ENCODE measurements at places on chromosomes 5 and 9.
A peak's percentile ranks its signal among the peaks of the same experiment; 100 is the strongest.

- DNase-seq: no peak
Observed at GRCh38 chr5:85320495-85320894, 935.8 kb upstream of the EDIL3 start.

DNA sequence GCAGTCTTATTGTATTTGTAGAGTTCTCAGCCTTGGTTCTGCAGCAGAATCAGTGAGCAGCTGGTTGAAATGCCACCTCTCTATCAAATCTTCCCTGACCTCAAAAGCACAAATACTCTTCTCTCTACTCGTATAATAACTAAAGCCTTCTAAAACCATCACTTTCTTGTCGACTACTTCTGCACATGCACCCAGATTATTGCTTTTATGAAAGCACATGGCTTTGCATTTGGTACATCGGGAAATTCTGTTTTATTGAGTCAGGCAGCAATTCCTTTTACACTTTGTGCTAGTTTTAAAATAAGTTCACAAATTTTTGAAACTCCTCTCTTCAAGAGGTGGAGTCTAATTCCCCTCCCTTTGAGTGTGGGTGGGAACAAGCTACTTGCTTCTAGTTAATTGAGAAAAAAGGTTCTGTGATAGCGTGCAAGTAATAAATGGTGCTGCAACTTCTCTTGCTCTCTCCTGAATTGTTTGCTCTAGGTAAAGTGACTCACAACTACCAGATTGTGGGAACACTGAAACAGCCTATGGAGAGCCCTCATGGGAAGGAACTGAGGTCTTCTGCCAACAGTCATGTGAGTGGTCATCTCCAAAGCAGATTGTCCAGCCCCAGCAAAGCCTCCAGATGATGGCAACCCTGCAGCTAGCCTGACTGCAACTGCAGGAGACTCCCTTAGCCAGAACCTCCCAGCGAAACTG, 66.0 kb upstream of the TAF1L start:
- no peak for DNase-seq

- no peak for DNase-seq
Observed at GRCh38 chr9:78547831-78548230, 250.9 kb downstream of the PSAT1 start.

DNA sequence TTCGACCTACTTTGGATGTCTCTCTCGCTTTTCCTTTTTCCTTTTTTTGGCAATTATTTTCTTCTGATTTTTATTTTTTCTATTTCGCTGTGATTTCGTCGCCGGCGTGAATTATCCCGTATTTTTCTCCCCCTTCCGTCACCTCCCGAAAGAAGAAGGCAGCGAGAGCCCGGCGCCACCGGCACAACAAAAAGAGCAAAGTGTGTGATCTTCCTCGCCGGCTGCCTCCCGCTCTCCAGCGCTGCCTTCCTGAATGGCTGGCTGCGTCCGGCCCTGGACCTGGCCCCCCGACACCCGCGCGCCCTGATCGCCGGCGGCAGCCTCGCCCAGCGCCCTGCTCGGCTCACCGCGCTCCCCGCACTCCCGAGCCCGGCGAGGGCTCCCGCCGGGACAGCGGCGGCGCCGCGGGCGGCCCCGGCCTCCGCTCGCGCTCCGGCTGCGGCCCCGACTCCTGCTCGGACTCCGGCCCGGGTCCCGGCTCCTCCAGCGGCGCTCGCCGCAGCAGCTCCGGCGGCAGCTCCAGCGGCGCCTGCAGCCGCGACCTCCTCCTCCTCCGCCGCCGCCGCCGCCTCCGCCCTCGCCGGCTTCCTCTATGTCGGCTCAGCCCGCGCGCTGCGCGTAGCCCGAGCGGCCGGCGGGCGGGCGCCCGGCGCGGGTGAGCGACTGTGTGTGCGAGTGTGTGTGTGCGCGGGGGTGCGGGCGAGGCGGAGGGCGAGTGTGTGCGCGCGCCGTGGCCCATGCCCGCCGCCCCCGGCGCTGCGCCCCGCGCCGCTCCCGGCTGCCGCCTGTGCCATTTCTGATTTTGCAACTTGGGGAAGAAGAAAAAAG, 960 bp downstream of the NR2F1 start:
- DNase-seq: peak; percentile 17

DNA sequence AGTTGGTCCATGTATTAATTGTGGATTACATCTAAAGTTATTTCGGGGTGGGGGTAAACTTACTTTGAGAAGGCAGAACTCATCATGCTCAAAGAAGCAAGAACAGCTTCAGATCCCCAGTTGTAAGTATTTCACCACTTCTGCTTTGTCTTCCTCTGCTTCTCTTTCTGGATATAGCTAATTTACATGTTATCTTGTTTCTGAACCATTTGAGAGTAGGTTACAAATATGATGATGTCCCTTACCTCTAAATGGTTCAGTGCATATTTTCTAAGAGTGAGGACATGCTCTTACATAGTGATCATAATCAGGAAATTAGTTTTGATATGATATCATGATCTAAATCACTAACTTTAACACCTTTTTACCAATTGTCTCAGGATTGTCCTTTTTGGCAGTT, 11.9 kb downstream of the TRIO start:
- no peak for DNase-seq

DNA sequence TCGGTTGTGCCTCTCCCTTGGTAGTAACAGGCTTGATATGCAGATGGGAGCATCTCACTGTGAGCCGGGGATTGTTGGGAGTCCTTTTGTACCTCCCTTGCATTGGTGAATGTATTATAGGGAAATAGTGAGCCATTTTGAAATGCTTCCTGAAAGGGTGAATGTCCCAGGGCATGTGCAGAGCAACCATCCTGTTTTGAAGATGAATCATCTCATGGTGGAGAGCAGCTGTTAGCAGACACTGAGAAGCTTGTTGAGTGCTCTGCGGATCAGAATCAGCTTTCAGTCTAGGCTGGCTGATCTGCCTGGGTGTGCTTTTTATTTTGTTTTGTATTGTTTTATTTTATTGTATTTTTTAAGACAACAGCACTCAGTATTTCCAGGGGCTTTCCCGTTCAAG, 29.7 kb downstream of the SLC36A1 start:
- no peak for DNase-seq

DNA sequence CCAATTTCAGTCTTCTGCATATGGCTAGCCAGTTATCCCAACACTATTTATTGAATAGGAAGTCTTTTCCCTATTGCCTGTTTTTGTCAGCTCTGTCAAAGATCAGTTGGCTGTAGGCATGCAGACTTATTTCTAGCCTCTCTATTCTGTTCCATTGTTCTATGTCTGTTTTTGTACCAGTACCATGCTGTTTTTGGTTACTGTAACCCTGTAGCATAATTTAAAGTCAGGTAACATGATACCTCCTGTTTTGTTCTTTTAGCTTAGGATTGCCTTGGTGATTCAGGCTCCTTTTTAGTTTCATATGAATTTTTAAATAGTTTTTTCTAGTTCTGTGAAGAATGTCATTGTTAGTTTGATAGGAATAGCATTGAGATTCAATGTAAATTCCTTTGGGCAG, 104.9 kb upstream of the SLCO6A1 start:
- DNase-seq: no peak

GRCh38 chr9:35811381-35812024, 559 bp downstream of the SPAG8 start:
- no peak for DNase-seq

GRCh38 chr9:10366171-10366779, 246.5 kb downstream of the PTPRD start:
- peak; percentile 23 for DNase-seq

DNA sequence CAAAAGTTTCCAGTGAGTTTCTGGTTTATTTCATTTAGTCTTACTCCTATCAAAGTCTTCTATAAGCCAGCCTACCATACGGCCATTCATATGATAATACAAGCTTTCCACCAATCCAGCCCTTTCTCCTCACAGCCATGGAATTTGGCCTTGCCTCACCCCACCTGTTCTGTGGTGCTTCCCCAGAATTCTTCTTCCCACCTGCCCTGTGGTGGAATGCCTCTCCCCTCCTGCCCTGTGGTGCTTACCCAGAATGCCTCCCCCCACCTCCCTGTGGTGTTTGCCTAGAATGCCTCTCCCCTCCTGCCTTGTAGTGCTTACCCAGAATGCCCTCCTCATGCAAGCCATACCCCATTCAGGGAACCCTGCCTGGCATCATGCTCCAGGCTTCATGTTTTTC, 90.3 kb upstream of the APC start:
- no peak for DNase-seq

- peak; percentile 77 for DNase-seq
Observed at GRCh38 chr9:70398145-70398556, 16.3 kb downstream of the KLF9 start.

- peak; percentile 14 for DNase-seq
Observed at GRCh38 chr9:12554636-12555035, 138.5 kb upstream of the TYRP1 start.

DNA sequence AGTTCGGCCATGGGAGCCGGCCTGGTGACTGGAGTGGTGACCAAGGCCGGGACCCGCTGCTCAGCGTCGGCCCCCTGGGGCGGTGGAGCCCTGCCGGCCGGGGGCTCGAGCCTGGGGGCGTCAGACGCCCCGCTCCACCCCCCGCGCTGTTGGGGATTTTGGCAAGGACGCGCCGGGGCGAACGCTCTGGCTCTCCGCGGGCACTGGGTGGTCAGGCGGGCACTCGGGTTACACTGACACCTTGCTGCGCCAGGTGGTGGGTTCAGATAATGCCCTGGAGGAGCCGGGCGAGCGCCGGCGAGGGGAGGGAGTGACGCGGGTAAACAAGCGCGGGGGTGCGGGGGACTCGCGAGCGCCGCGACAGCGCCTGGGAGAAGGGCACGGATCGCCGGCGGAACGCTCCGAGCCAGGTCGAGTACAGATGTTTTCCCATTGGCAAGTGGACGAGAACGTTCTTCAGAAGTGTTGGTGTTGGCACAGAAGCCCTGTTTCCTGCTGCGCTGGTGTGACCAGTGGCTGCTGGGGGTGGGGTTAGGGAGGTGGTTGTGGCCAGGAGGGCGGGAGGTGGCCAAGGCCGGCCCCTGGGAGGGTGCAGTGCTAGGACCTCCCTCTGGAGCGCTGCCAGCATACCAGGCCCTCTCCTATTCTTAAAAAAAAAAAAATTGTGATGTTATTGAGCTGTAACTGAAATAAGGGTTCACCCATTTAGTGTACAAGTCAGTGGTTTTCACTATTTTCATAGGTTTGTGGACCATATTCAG, 773 bp downstream of the SQSTM1 start:
- peak; percentile 83 for DNase-seq

DNA sequence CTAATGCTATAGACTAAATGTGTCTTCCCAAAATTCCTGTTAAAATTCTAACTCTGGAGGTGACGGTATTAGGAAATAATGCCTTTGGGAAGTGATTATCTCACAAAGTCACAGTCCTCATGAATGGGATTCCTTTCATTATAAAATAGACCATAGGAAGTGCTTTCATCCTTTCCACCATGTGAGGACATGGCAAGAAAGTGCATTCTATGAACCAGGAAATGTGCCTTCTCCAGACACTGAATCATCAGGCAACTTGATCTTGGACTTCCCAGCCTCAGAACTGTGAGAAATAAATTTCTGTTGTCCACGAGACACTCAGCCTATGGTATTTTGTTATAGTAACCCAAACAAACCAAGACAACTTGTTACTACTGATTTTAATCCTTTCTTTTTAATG, 582.4 kb upstream of the C9orf72 start:
- DNase-seq: no peak

DNA sequence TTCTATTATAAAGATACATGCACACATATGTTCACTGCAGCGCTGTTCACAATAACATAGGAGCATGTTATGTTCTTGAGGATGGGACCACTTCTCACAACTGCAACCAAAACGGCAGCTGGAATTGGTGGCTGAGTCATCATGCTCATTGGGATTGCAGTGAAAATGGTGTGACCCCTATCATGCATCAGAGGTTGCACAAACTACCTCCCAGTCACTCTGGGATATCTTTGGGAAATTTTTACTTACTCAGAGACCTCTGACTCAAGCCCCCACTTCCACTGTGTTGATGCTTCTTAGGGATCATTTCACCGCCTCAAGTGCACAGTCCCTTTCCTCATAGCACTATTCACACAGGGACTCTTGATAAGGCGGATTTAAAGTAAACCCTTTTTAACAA, 474.1 kb downstream of the BNC2 start:
- no peak for DNase-seq

- DNase-seq: no peak
Observed at GRCh38 chr5:136035837-136036236, 7.0 kb downstream of the TGFBI start.

DNA sequence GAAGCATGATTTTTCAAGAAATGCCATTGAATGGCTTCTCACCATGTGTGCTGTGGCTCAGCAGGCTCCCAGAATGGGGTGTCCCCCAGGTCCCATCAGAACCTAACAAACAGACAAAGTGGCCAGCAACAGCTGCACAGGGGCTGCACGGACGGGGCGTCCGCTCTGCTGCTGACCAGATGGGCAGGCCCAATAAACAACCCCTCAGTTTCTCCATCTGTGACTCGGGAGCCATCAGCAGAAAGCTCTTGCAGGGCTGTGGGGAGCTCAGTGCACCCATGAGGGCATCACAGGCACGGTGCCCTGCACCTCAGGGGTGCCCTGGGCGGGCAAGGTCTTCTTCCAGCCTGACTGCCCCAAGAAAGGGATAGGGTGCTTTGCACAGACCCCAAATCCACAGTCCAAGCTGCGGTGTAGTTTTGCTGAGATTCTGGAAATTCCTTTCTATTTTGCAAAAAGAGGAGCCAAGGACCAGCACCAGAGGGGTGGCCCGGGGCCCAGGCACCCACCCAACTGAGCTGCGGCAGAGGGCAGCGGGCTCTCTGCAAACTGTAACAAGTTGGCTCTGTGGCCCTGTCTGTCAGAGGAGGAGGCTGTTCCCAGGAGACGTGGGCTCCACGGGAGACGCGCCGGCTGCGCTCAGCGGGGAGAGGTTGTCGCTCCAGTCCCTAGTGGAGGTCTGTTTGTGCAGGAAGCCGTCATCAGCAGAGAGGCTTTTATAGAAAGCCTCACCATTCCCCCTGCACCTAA, 138.7 kb upstream of the PPP1R26 start:
- no peak for DNase-seq

- no peak for DNase-seq
Observed at GRCh38 chr9:88738709-88739108, 203.7 kb downstream of the NXNL2 start.

- DNase-seq: no peak
Observed at GRCh38 chr9:38681747-38682227, 38.1 kb downstream of the FAM240B start.

GRCh38 chr9:20512106-20512505, 110.2 kb downstream of the MLLT3 start:
- DNase-seq: no peak

- DNase-seq: no peak
Observed at GRCh38 chr5:37208883-37209797, 40.0 kb downstream of the CPLANE1 start.

GRCh38 chr9:99820685-99821395, 845 bp upstream of the NR4A3 start:
- peak; percentile 25 for DNase-seq

DNA sequence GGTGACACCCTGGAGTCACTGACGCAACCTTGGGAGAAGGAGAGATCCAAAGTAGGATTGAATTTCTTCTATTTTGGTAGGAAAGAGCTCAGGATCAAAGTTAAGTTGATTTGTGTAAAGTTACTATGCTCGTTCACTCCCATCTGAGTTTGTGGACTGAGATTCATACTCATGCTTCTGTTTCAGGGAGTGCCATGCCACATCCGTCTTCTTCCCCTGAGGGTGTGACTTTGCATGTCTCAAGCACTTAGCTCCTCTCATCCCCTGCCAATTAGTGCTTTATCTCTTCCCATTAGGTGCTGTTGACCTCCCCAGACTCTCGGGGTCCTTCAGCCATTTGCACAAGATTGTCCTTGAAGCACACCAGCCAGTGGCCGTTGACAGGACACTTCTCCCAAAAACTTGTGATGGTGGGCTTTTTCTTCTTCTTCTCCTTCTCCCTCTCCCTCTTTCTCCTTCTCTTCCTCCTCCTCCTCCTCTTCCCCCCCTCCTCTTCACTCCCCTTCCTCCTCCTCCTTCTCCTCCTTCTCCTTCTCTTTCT, 232.2 kb upstream of the KLF4 start:
- no peak for DNase-seq

GRCh38 chr9:106482733-106483132, 380.2 kb upstream of the ZNF462 start:
- no peak for DNase-seq

Measured in AML-193 (cell line).